ENCODE measurements at places on chromosomes 11 and 22. TPM values are rescaled to one million over a fixed set of nuclear protein-coding genes. Genes with fewer than 3 reads are reported as not detected.

SCN4B gene
- polyA plus RNA-seq = 4.0 TPM

RPUSD4 gene
- 47.8 TPM for polyA plus RNA-seq

C11orf42 gene
- polyA plus RNA-seq = 0.21 TPM

OR5W2 gene
- polyA plus RNA-seq = not detected

OLFML1 gene
- polyA plus RNA-seq = 60.7 TPM

DNA sequence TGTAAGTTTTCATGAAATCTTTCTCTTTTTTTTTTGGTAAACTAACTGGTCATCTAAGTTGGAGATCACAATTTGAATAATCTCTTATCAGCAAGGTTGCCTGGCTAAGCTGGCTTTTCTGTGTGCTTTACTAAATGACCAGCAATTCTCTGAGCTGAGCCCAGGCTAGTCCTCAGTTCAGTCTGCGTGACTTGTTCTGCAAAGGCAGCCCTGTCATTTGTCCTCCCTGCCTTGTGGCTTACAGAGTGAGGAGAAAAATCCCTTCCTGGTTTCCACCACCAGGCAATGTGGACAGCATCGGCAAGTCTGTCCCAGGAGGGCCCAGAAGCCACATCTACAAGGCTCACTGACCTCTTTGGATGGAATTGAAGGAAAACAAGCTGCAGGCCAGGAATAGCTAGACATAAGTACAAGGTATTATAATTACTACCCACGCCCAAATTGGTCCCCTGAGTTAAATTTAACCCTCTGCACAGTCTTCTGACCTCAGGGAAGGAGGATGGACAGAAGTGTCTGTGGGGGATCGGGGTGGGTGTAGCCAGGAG is 108.6 kb downstream of the SCN3B start:
- no peak for DNase-seq

GRCh38 chr11:111731821-111732220 is 34.4 kb downstream of the PPP2R1B start:
- DNase-seq = no peak

DNA sequence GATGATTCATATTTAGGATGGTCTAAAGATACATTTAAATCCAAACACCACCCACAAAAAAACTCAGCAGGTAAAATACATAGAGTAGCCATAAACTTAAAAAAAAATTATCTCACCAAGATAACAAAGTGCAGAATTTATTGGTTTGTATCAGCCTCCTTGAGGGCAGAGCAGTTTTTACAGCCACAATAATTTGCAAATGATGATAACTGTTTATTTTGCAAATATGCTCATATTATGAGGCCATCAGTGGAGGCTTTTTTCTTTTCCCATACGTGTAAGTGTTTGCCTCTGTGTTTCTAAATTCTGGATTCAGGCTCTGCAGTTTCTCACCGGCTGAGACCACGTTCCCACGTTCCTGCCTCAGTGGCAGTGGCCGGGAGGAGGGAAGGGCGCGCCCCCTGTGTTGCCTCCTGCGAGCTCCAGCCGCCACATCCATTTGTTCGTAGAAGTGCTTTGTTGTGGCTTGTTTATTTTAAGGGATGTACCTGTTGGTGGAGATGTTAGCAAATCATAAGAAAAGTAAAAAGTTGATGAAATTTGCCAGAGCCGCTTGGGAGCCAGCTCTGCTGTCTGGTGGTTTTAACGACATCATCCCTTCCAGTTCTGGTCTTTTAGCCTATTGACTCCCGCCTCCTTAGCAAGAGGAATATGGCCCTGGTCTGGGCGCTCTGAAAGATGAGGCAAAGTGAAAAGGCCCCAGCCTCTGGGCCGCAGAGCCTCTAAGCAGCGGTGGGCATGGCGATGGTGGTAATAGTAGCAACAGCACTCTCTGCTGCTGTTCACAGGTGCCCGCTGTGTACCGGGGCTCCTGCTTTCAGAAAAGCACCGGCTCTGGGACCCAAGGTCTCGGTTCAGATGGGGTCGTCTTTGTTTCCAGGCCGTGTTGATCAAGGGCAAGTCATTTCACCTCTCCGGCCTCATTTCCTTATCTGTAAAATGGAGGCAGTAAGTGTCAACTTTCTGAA is 66.7 kb upstream of the PPARA start:
- DNase-seq = no peak

GRCh38 chr22:30609260-30610185 is 2.5 kb downstream of the TCN2 start:
- DNase-seq = no peak

GRCh38 chr11:2140411-2141400 is 1.5 kb upstream of the IGF2 start:
- DNase-seq = no peak

- no peak for DNase-seq
Observed at GRCh38 chr22:25397616-25398015, 166.9 kb upstream of the GRK3 start.

DNA sequence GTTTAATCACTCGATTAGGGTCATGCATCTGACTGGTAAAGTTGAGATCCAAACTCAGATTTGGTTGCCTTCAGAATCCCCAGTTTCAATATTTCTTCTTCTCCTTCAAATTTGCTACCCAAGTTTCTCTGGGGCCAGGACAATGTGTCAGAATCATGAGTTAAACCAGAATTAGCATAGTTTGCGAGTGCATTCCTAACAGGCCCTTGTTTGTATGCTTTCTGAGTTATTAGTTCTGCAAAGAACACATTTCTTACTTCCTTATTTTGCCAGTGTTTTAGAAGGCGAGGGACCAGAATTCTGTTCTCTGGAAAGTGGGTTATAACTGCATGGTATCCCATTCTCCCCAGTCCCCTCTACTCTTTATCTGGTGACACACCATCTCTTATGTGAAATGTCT is 112.0 kb downstream of the ARL14EP start:
- DNase-seq = no peak

DNA sequence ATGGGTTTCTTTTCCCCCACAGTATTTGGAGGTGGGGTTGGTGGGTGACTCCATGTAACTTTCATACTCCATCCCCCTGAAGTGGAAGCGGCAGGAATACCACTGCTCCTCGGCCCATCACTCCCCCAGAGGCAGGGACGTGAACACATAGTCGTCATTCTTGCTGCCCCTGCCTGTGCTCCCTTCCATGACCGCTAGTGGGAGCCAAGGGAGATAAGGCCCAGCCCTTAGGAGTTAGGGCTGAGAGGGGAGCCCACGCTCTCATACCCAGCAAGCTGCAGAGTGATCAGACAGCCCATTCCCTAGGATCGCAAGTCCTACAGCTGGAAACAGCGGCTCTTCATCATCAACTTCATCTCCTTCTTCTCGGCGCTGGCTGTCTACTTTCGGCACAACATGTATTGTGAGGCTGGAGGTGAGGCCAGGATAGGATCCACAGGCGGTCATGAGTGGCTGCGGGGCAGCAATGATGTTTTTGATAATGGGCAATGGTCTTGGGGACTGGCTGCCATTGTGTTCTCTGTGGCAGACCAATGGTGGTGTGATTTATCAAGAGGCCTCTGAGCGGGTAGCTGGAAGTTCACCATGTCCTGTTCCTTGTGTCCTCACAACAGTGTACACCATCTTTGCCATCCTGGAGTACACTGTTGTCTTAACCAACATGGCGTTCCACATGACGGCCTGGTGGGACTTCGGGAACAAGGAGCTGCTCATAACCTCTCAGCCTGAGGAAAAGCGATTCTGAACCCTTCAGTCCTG is 15.9 kb downstream of the RHOG start:
- DNase-seq = no peak

GRCh38 chr22:49959782-49960158 is 802 bp upstream of the PIM3 start:
- DNase-seq = no peak

DNA sequence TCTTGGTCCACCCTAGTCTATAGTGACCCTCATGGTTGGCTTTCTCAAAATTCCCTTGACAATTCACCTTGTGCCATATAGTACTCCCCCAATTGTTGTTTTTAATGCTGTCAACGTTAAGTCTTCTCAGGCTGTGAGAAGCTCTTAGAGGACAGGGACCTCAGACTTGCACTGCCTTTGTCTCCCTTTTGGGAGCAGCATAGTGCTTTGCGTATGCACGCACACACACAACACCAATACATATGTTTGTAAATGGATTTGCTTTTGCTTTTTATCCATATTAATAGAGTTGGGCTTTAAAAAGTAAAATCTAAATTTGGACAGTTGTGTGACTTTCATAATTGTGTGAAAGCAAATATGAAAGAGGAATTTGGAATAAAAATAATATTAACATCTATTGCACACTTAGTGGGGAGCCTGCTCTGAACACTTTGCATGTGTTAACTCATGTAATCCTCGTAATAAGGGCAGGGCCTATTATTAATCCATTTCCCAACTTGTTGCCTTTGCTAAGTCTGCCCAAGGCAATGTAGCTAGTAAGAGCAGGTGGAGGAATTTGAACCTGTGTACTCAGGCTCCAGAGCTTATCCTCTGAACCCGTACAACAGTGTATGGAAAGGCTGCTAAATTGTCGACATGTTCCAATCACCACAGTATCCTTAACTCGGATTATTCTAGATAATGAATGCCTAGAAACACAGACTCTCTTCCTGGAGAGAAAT is 257.7 kb upstream of the NARS2 start:
- peak; percentile 7 for DNase-seq

DNA sequence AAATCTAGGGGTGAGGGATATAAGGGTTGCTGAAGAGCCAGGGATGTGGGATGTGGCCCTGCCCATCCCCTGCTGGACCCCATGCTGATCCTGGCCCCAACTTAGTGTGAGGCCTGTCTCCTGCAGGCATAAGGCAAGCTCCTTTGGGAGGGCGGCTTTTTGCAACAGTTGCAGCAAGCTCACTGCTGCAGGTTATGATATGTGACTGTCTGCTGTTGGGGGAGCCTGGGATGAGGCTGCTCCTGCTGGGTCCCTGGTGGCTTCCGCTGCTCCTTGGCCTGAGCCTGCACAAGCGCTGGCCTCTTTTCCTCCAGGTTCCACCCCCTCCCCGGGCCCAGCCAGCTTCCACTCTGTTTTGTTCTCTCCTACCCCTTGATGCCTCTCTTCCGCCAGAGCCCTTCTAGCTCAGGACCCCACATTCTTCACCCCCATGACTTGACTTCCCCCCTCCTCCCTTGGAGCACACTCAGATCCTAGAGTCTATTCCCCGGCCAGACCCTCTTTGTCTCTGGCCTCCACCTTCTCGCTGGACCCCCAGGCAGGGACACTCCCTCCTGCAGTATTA is 35.0 kb upstream of the SYT13 start:
- no peak for DNase-seq

DNA sequence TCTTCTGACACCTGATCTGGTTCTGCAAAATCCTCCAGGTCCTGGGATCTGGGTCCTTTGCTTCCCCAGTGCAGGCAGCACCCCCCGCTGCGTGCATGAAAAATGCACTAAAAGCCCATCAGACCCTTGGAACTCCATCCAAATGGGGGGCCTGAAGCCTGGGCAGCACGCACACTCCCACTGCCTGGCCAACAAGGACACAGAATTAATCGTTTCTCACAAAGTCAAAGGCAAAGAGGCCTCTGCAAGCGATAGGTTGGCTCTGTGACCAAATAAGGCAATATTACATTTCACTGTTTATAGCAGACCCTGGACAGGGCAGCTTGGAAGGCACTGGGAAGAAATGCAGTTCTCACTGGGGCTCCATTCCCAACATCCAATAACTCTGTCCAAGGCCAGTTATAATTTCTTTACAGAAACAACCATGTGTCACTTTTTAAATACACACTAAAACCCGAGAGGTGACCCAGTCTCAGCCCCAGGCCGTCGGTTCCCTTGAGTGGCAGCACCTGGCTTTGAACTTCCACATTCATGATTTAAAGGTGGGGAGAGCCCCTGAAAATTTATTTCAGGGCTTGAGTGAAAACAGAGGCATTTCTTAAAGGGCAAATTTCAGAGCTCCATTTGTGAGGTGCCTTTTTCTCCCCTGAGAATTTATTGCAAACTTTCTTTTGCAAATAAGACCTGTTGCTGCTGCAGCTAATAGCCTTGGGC is 114.4 kb upstream of the ANO1 start:
- DNase-seq = no peak
